ENCODE measurements at places on chromosomes 13 and 19.
A peak's percentile ranks its signal among the peaks of the same experiment; 100 is the strongest.

GRCh38 chr13:105965910-105966309, 569.6 kb downstream of the EFNB2 start:
- no peak for DNase-seq

DNA sequence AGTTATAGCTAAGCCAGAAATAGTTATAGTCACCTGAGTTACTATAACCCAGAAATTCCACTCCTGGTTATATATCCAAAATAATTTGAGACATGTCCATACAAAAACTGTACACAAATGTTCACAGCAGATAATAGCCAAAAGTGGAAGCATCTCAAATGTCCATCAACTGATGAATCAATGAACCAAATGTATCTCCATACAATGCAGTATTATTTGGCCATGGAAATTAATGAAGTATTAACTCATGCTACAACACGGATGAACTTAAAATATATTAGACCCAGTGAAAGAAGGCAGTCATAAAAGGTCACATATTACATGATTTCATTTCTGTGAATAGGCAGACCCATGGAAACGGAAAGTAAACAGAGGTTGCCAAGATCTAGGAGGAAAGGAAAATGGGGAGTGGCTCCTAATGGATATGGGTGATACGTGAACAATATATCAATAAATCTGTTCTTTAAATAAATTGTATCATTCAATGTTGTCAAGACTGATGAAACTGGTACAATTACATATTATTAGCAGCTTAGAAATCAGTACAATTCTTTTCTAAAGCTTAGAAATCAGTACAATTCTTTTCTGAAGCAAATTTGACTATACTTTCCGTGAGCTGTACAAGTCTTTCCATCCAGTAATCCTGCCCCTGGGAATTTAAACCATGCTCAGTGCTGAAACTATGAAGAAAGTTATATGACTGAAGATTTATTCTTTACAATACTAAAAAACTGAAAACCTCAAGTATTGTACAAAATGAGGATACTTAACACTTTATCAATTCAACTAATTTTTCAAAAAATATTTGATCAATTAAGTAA, 47.0 kb upstream of the DIAPH3 start:
- DNase-seq, result no peak

DNA sequence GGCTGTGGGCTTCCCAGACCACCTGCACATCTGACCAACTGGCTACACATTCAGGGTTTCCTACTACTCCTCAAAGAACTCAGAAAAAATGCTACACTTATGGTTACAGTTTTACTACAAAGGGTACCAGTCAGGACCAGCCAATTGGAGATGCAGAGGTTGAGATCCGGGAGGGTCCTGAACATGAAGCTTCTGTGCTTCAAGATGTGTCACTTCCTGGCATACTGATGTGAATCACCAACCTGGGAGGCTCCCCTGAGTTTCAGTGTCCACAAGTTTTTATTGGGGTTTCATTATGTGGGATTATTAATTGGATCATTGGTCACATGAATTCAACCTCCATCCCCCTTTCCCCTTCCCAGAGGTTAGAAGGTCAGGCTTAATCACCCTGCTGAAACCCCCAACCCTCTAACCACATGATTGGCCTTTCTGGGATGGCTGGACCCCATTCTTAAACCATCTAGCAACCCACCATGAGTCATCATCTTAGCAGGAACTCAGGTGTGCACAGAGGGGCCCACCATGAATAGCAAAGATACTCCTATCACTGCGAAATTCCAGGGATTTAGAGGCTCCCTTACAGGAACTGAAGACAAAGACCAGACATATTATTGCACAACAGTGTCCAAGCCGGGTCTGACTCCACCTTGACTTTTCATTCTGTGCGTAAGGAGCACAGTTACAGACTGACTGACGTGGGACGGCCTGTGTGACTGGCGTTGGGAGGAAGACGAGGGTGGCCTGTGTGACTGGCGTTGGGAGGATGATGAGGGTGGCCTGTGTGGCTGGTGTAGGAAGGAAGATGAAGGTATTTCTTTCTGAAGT, 90.7 kb downstream of the ATP8A2 start:
- no peak for DNase-seq

- DNase-seq, result no peak
These were observed 1.2 kb upstream of the NUMBL start for GRCh38 chr19:40691421-40692211.

GRCh38 chr19:30566681-30567420, 194.7 kb downstream of the ZNF536 start:
- peak; percentile 54 for DNase-seq

DNA sequence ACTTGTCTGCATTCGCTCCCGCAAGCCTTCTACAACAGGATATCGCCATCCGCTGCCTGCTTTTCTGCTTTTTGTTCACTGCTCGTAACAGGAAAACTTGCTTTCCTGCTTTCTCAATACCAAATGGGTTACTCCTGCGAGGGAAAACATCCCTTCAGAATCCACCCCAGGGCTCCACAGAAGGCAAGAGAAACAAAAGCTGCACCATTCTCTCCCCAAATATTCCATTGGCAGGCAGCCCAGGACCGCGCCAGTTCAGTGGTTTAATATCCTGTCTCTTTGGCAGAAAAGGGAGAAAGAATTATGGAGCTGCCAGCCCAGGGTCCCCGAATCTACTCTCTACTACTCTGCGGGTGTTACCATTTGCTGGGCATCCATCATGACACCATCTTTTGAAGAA, 84.7 kb upstream of the DOCK9 start:
- no peak for DNase-seq

DNA sequence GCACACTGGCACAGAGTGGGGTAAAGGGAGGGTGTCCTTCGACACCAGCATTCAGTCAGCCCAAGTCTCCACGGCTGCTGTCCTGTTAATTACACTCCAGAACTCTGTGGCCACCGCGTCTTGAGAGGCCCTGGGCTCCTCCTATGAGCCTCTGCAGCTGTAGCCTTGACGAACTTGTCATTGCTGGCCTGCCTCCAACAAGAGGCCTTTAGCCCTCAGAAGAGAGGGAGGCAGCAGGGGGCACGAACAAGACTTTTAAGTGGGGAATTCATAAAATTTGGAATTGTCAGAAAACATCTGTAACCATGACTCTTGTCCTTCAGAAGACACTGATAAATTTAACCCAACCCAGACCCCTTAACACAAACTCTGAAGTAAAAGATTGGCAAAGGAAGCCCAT, 241.9 kb downstream of the UQCRFS1 start:
- no peak for DNase-seq

DNA sequence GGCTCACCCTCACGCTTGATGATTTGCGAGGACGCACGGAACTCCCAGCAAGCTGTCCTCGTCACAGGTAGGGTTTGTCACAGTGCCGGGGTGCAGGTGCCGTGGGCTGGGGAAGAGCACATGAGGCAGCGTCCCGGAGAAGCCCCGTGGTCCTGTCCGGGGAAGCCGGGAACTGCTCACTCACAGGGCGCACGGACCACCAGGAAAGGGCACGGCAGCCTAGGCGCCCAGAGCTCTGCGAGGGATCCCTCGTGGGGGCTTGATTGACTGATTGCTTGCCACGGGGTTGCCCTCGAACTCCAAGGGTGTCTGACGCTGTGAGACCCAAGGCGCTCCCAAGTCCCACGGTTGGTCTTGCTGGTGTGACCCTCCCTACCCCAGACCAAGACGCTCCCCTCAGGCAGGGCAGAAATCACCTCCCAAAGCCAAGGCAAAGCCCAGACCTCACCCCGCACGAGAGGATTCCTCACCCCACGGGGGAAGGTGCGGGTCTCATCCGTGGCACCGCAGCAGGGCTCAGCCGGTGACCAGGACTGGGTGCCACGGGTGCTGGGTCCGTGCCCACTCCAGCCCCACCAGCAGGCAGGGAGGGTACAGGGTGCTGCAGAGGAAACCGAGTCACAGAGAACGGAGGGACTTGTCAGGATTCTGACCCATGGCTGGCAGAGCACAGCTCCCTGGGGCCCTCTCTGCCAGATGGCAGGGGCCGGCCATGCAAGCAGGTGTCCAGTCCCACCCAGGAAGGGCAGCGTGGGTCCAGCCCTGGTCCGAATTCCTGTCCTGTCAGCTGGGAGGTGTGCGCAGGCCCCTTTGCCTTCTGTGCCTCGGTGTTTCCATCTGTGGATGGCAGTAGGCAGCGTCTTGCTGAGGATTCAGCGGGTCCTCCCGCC, 7.7 kb downstream of the C2CD4C start:
- DNase-seq, result no peak

DNA sequence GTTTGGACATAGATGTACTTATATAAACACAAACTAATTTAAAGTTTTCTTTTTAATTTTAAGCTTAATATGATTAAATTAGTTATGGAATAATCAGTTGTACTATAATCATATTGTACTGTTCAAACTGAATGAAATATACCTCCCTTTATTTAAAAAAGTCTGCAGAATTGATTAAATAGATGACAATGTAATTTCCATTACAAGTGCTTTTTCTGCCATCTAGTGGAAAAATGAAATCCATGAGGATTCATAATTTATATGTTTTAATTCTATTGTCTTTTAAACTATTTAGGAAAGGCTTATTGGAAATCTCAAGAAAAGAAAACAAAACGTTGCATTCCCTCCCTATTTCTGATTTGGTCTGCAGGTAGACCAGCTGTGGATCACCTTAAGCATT, 30.9 kb downstream of the MZT1 start:
- no peak for DNase-seq

DNA sequence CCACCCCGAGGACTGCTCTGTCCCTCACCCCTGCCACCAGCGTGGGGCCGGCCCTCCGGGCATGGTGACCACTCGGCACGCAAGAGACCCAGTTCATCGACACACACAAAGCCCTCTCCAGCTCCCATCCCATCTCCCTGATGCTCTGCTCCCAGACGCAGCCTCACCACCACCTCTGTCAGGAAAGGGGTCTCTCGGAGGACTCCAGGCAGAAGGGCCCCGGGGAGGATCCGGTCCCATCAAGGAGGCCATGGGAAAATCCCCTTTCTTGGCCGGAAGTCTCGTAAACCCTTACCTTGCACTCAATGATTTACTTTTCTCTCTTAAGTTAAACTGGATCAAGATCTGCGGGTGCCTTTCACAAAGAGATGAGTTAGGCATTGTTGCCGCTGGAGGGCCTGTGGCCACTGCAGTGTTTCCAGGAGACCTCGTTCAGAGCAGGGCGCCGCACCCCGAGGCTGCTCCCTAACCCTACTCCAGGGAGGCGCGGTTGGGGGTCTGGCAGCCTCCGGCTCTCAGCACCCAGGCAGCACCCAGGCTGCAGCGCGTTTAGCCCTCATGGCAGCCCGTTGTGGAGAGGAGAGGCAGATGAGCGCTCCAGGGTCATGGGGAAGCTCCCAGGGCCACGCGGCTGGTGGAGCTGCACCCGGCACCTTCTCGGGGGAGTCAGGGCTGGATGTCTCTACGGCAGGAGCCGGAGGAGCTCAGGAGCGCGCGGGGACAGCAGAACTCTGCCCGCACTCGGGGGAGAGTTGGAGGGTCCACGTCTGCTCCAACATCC, 31.0 kb downstream of the C2CD4C start:
- no peak for DNase-seq

- DNase-seq, result no peak
These were observed 31.8 kb upstream of the USE1 start for GRCh38 chr19:17183271-17183761.
